ENCODE measurements at places on chromosomes 5 and 9.

DNA sequence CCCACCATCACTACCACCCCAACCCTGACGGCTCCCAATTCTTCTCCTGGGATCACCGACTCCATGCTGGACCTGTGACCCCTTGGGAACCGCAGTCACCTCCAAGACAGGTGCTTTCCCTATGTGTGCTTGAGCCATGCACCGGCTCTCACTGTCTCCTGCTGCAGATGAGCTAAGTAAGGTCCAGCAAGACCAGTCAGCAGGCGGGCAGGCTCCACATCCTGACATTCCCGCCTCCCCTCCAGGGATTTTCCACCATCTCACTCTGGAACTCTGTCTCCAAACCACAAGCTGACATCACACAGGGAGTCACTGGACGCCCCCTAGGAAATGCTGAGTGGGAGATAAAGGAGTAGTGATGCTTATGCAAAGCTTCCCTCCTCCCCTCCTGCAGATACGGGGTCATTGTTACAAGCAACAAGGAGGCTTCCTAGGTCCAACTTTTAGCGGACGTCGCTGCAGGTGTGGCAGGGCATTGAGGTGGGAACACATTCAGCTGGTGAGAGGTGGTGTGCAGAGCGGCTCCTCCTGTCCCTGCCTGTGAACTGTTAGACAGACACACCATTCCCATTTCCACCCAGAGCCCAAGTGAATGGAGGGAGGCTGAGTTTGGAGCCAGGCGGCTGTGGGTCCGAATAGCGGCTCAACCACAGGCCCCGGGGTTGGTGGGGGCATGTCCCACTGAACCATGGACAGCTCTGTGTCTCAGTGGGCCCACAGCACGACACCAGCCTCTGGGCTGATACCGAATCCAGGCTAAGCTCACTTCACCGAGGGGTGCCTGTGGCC lies 129.2 kb upstream of the PHYKPL start:
- DNase-seq: no peak

- peak; percentile 32 for DNase-seq
Observed at GRCh38 chr5:72246954-72247442, 73.0 kb downstream of the MRPS27 start.

DNA sequence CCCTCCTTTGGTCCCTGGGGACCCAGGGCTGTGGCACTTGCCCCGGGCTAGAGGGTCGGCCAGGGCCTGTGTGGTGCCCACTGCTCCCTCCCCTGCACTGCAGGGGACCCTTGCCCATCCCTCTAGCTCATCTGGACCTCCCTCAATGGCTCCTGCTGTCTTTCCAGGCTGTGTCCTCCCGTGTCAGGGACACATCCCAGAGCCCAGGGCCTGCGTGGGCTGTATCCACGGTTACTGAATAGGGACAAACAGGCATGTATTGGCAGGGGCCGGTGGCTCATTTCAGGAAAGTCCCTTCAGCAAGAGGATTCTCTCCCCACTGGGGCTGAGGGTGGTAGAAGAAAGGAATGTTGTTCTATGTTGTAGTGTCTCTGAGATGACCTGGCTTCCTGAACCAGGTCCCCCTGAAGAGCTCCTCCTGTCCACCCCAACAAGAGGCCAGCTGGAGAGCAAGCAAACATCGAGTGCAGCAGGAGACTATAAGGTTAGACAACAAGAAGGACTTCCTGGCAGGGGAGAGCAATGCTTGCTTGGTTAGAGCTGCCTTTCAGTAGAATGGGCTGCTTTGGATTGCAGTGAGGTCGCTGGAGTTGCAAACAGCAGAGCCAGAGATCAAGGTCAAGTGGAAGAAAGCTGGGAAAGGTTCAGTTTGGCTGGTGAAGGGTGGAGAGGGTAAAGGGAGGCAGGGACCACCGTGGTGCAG lies 1.0 kb upstream of the CRB2 start:
- no peak for DNase-seq

- DNase-seq: peak; percentile 61
Observed at GRCh38 chr5:17257705-17258273, 40.4 kb downstream of the BASP1 start.

GRCh38 chr5:103621548-103621930 lies 59.0 kb upstream of the NUDT12 start:
- no peak for DNase-seq

All from fibroblast of pulmonary artery (primary cell).